ENCODE measurements at places on chromosomes 2 and 18.

DNA sequence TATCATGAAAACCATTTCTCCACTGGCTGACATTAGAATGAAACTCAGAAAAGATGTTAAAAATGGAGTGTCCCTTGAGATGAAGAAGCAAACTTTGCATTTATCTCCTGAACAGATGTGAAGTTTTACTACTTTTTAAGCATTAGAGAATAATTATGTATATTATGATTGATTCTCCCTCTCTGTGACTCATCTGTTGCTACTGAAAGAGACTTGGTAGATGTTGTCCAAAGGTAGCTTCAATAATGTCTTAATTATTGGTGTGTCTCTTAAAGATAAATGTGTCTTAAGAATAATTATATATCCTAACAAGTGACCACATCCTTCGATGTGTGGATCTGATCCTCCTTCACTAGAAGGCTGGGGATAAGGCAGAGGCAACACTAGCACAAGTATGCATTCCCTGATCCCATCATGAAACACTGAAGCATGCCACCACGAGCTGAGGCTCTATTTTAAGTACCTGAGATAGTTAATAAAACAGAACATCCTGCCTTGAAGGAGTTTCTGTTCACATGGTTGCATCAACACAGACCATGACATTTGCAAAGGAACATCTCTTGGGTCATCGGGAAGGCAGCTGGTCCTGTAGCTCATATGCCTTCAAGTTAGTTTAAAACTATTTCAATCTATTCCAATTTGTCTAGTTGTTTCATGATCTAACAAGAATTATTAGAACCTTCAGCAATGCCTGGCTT lies 15.5 kb downstream of the RND3 start:
- no peak for DNase-seq

GRCh38 chr2:95323347-95324155 lies 26.4 kb downstream of the KCNIP3 start:
- DNase-seq, result no peak

- no peak for DNase-seq
These were observed 2.2 kb downstream of the B3GNT2 start for GRCh38 chr2:62197925-62198633.

- no peak for DNase-seq
These were observed 307.0 kb upstream of the REG3G start for GRCh38 chr2:78718473-78718872.

- no peak for DNase-seq
These were observed 214.5 kb downstream of the MCFD2 start for GRCh38 chr2:46701152-46701551.

GRCh38 chr18:49768051-49768391 lies 45.3 kb downstream of the ACAA2 start:
- DNase-seq, result no peak

DNA sequence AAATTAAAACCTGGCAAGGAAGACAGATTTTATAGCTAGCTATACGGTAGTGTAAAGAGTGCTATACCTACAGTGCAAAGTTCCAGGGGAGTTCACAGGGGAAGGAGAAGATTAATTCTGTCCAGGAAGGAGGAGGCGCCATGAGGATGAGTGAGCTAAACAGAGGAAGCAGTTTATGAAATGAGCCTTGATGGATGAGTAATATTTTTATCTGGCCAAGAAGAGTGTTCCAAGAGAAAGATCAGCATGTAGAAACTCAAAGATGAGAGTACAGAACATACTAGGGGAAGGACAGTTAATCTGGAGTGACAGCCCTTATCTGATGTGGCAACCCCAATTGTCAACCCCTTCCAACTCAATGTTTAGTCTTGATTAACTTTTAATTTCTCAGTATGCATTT lies 54.8 kb downstream of the CDH20 start:
- DNase-seq, result no peak

DNA sequence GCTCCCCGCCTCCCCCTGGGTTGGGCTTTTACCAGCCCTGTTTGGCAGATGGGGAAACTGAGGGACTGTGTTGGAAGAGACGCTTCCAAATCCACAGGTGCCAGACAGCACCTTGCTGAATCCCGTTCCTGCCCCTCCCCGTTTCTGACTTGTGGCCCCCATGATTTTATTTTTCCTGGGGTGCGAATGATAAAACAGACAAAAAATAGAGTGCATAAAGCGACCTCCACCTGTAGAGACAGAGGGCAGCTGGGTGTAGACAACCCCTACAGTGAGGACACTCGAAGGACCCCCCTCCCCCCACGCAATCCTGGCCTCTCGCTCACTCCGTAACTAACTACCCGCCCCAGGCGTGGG lies 2.2 kb upstream of the CTDSP1 start:
- no peak for DNase-seq

- no peak for DNase-seq
These were observed 56.5 kb downstream of the BCL11A start for GRCh38 chr2:60496956-60497355.

DNA sequence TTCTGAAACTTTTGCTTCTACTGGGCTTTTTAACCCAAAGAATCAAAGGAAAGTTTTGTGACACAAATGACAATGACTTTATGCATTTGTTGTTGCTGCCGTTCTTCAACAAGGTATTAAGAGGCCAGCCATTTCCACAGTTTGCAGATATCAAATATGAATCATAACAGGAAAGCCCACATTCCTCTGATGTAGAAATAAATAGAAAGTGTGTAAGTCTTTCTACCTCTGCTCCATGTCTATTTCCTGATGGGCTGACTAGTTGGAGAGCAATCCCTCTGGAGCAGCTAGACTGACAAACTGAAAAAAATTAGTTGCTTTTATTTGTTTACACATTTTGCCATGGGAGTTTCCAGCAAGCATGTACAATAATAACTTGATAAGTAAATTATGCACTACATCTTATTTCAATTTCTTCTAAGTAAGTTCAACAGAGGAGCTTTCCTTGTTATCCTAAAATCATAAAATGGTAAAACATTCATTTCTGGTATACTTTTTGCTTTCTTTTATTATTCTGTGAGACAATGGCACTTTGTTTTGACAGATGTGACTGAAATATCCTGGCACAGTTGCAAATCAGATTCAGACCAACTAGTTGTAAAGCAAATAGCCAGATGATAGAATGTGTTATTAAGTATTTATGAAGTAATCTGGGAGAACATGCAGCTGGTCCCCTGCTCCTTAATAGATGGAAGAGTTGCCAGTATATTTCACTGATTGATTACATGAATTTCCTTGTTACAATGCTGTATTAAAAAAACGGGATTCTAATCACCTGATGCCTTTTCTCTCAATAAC lies 266.7 kb downstream of the METTL4 start:
- no peak for DNase-seq

DNA sequence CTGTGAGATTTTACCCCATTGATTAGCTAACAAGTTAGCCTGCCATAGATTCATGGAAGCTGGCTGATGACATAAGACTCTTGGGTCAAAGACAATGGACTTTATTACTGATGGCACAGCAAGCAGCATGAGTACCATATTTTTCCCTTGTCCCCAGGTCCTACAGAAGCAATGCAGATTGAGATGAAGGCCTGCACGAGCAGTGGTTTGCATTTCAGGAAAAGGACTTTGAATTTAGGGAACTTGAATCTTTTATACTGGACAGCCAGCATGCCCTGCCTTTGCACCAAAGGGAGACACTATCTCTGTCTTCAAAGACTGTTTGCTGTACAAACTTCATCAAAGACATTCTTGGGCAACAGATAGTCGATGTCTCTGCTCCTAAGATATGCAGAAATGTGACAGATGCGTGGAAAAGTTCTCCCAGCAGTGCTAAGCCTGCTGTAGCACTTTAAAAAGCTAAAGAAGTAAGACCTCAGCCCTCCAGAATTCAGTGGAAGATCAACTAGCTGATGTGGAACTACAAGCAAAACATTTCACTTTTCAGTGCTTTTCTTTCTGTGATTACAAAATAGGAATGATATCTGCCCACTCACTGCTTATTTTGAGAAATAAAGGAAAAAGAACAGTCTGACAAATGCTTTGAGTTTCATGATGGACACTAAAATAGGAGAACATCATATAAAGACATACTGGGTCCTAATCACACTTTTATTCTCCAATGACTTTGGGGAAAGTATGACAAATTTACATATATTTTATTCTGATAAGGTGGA lies 44.4 kb upstream of the TANK start:
- DNase-seq, result no peak

DNA sequence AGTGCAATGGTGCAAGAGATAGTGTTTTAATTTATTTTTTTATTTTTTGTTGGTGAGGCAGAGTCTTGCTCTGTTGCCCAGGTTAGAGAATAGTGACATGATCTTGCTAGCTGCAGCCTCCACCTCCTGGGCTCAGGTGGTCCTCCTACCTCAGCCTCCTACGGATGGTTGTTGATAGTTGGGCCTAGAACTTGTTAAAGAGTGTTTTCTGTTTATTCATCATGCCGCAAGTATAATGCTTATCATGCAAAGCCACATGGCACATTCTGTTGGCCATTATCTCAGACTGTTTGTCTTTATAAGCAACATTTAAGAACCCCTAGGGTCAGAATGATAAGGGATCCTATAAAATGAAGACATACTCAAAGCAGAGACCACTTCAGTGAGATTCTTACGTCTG lies 1.7 kb downstream of the UGGT1 start:
- no peak for DNase-seq

DNA sequence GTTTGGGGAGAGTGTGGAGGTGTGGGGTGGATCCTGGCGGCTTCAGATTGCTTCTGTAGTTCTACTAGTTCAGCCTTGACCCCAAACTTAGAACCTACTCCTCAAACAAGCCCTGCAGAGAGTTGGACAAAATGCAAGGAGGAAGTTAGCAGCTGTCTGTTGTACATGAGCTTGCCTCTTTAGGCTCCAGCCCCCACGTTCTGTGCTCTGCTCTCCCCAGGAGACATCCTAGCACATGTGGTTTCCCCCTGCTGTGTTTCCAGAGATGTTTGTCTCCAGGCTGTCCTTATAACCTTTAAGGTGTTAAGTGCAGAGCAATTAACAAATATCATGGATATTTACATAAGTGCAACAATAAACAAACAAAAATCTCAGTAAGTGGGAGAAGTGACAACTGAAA lies 111.1 kb downstream of the ACOXL start:
- DNase-seq, result no peak

DNA sequence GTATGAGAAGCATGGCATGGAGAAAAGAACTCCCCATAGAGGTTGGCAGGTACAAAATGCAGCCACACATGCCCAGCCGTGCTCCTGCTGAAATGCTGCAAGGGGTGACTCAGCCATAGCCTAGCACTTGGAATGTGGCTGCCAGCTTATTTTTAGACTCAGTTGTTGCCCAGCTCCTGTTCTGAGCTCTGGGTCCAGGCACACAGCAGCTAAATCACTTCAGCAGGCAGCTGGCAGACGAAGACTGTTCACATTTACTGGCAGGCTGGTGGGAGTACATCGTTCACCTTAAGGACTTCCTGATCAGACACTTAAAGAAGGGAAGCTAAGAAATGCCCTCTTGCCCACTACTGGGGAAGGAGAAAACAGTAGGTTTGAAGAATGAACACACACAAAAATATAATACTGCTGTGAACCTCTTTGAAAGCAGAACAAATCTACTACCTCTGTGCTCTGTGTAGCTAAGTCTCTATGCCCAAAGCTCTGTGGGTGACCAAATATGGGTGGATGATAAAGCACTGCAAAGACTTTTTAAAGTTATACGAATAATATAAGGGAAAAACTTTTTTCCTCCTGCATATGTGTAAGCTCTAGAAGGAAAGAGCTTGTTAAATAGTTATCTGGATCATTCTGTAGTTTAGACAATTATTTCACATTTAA lies 146.1 kb downstream of the LNPK start:
- no peak for DNase-seq

DNA sequence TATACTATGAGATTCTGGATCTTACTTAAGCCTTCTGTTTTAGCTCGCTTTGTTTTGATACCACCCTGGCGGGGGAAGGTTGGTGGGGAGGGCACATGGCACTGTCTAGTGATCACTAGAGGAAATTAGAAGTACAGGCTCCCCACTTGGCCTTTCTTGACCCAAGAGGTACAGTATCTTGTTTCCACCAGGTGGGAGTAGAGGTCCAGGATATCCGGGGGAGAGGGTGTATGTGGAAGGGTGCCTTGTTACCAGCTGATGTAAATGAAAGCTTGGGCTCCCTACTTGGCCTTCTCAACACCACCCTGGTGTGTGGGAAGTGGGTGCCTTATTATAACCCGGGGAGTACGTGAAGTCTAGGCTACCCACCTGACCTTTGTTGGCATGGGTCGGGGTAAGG lies 7.5 kb downstream of the GALNT1 start:
- no peak for DNase-seq

GRCh38 chr2:86218124-86218523 lies 18.9 kb downstream of the MRPL35 start:
- DNase-seq, result no peak

DNA sequence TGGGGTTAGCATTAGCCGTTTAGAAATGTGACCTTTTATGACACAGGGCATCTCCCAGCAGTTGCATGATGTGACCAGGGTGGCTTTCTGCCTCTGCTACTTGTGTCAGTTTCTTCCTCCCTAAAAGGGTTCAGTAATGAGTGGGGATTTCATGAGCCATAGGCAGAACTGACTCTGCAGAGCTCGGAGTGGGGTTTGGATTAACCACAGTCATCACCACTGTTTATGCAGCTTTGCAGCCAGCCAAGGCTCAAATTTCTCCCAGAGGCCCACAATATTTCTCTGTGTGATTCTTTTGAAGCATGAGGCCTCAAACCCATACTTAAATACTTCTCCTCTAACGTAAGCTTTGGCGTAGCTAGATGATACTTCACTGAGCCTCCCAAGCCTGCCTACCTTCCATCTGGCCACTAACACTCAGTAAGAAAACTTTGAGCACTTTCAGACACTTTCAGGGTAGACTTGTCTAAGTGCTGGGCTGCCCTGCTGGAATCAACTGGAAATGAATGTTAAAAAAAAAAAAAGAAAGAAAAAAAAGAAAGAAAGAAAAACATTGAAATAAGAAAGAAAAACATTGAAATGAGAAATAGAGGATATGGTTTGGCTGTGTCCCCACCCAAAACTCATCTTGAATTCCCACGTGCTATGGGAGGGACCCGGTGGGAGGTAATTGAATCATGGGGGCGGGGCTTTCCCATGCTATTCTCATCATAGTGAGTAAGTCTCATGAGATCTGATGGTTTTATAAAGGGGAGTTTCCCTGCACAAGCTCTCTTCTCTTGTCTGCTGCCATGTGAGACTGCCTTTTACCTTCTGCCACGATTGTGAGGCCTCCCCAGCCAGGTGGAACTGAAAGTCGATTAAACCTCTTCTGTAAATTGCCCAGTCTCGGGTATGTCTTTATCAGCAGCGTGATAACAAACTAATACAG lies 11.5 kb upstream of the LAPTM4A start:
- peak; percentile 35 for DNase-seq

- DNase-seq, result no peak
These were observed 289.3 kb upstream of the HS6ST1 start for GRCh38 chr2:128607911-128608506.

DNA sequence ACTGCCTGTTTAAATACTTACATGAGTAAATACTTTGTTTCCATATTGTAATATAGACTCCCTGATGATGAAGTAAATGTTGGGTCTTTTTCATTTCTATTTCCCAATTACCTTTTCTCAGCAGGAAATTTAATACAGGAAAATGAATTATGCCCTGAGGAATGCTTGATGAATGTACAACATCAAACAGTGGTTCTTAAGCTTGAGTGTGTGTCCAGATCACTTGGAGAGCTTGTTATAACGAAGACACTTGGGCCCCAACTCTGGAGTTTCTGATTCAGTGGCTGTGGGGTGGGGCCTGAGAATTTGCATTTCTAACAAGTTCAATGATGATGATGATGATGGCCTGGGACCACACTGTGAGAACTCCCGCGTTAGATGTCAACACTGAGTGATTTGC lies 7.1 kb upstream of the ME2 start:
- DNase-seq, result no peak
